ENCODE measurements at places on chromosomes 2 and 18.

GRCh38 chr2:238936162-238937052, 88.5 kb downstream of the TWIST2 start:
- DNase-seq: no peak

- DNase-seq: no peak
Observed at GRCh38 chr2:61015976-61016375, 1.5 kb upstream of the PEX13 start.

GRCh38 chr2:164052006-164052405, 316.2 kb upstream of the FIGN start:
- DNase-seq: no peak

GRCh38 chr2:212843409-212844199, 305.0 kb upstream of the ERBB4 start:
- no peak for DNase-seq

DNA sequence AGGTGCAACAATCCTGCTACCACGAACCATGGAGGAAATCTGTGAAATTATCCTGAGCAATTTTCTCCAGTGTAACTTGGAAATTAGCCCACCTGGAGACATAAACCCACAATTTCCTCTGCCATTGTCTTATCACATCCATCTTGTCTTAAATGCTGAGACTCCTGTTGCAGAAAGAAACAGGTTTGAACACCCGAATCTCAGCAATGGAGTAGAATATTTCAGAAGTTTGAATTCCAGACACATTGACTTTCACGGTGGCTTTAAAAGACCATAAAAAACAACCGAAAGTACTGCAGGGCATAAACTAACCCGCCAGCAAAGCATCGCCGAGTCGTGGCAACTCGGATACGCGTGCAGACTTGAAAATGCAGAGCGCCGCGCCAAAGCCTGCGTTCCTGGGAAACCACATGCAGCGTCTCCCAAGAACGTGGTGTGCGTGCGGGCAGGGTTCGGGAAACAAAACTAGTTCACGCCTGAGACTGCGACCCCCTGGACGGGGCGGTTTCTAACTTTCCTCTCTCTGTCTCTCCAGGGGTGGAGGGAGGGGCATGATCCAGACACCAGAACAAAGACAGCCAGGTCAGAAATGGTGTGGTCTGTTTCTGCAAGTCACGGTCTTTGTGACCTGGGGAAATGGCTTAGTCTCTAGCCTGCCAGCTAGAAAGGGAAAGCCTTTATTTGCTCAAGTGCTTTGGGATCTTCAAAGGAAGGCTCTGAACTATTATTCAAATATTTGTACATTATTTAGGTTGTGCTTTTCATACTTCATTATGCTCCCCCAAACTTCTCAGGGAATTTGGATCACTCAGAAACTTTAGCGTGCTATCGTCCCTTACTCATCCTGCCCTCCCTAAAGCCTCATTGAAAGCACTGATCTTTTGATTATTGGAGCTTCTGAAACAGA, 26.9 kb upstream of the KCTD1 start:
- peak; percentile 52 for DNase-seq

All from RWPE2 (cell line).